ENCODE measurements at places on chromosomes 2 and 18. TPM values are rescaled to one million over a fixed set of nuclear protein-coding genes. Genes with fewer than 3 reads are reported as not detected.

GRCh38 chr2:47225061-47225783, 70.1 kb upstream of the STPG4 start:
- peak; percentile 98 for DNase-seq

- no peak for DNase-seq
These were observed 7.1 kb downstream of the FBXO15 start for GRCh38 chr18:74140582-74140981.

GRCh38 chr2:239905884-239906654, 119.1 kb downstream of the NDUFA10 start:
- no peak for DNase-seq

GRCh38 chr2:203669820-203670219, 36.6 kb upstream of the CD28 start:
- DNase-seq, result peak; percentile 85

GRCh38 chr18:27723168-27723567, 453.8 kb downstream of the CDH2 start:
- peak; percentile 17 for DNase-seq

DNA sequence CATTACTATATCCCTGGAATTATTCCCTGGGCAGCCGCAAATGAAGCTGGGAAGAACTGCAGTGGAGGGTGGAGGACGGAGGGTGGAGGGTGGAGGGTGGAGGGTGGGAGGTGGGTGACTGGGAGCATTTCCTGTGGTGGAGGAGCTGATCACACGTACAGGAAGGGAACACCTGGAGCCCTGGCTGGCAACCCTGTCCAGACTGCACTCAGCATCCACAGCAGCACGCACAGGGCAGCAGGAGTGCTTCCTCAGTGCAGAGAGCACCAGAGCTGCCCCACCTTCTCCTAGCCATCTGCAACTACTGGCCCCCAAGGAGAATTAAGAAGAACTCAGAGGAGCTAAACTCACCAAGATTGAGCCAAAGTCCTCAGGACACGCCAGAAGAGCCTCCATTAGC, 249.9 kb downstream of the EIPR1 start:
- no peak for DNase-seq

- no peak for DNase-seq
These were observed 90.3 kb downstream of the TACR1 start for GRCh38 chr2:75108937-75109482.

DNA sequence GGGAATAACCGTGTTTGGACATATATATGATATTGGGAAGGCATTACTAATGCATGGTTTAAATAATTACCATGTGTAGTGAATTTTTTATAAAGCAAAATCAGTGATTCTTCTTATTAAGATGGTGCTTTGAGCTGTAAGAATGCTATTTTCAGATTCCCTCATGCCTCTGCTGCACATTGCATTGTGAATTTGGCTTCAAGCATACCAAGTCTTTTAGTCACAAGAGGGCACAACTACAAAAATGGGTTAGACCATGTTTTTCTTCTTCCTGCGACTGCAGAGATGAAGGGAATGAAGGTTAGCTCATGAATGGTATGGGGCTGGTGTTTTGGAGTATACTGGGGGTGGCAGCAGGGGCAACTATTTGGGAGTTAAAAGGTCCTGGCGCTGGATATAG, 320.1 kb downstream of the SLC4A3 start:
- no peak for DNase-seq

DNA sequence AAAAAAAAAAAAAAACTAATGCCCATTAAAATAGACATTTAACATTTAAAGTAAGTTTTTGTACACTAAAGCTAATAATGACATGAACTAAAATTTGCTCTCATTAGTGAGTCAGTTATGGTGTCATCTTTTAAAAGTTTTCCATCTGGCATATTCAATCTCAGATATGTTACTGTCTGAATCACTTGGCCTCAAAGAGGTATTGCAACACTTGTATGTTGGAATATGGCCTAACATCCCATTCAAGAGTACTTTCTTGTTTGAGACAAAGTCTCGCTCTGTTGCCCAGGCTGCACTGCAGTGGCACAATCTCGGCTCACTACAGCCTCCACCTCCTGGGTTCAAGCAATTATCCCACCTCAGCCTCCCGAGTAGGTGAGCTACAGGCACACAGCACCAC, 169.7 kb downstream of the TMEM163 start:
- peak; percentile 45 for DNase-seq

DNA sequence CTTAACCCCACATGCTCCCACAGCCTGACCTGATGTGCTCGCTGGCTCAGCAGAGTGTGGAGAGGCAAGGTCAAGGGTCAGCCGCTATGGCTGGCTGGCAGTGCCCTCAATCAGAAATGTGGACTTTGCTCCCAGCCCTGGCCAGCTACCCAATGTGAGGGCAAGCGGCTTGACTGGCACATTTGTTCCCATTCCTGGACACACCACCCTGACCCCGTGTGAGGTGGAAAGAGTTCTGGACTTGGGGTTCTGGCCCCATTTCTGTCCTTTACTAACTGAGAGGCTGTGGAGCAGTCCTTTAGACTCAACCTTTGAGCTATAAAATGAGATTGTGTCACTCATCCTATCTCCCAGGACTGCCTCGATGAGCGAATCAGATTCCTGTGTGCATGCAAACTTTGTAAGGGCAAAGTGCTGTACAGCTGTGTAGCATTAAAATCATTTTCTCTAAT, 9.1 kb downstream of the THNSL2 start:
- DNase-seq, result no peak

DNA sequence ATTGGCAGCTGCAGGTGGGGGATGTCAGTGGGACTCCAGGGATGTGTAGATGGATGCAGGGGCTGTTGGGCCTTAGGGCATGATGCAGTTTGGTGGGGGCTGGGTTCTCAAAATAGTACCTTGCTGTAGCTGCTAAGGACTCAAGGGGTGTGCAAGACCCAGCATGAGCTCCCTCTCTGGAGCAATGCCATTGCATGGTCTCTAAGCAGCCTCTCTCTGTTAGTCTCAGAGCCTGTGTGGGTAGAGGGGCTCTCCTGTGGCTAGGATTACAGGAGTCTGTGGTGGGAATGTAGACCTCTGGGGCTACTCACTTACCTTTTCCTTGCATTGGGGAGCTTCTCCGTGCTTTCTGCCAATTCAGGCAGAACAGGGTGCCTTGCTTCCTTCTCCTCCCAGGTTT, 228.9 kb downstream of the LPIN1 start:
- no peak for DNase-seq

DNA sequence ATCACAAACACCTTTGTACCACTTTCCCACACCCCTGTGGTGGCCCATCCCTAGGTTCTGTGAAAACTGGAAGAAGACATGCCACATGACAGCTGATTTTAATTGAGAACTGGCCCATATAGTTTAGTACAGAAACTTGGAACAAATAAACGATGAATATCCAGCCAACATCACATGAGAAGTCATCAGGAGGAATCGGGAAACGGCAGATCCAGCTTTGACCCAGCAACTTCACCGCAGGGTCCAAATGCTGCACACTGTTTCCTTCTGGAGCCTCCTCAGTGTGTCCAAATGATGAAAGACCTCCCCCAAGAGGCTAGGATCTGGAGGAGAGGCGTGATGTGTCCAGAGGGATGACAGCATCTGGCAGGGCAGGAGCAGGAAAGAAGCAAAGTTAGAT, 75.5 kb downstream of the COPS8 start:
- DNase-seq, result no peak

DNA sequence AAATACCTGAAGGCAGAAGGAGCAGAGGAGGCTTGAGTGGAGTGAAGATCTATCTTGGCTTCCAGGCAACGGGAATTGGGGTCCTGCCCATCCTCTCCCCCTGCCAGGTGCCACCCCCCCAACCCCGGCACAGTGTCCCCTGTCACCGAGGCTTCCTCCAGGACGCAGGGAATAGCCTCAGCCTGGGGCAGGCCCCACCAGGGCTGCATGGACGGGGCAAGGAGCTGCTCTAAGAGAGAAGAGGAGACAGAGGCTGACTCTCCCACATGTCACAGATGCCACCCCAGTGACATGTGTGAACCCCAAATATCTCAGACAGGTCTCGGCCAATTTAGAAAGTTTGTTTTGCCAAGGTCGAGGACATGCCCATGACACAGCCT, 42.1 kb downstream of the PXDN start:
- no peak for DNase-seq

DNA sequence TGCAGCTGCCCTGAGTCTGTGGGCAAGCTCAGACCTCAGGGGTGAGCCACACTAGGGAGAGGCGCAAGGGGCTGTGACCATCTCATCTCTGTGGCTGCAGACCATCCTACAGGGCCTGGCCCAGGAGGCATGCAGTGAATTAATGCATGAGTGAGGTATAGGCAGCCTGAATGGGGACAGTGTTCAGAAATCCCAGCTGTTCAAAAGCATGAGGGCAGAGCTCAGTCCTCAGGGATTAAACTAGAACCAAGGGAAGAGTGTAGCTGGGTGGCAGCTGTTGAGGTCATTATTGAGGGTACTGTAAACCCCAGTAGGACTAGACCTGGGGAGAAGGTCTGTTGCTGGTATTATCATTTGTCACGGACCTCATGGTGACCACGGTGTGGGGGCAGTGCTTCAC, 17.0 kb downstream of the TMEM177 start:
- DNase-seq, result no peak

GRCh38 chr18:7059276-7059675, 58.3 kb downstream of the LAMA1 start:
- DNase-seq, result no peak

GRCh38 chr2:11750422-11750821, 4.0 kb downstream of the LPIN1 start:
- peak; percentile 24 for DNase-seq

DNA sequence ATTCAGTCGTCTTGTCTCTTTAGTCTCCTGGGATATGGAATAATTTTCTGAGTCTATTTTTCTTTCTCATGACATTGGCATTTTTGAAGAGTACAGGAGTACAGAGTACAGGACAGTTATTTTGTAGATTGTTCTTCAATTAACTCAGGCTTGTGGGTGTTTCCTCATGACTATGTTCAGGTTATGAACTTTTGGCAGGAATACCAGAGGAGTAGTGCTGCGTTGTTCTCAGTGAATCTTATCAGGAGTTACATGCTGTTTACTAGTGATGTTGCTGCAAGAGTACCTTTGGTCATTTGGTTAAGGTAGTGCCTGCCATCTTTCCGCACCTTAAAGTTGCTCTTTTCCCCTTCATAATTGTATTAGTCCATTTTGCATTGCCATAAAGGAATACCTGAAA, 41.3 kb upstream of the AGFG1 start:
- no peak for DNase-seq

- no peak for DNase-seq
These were observed 131.3 kb downstream of the GALNT3 start for GRCh38 chr2:165662720-165663119.

DNA sequence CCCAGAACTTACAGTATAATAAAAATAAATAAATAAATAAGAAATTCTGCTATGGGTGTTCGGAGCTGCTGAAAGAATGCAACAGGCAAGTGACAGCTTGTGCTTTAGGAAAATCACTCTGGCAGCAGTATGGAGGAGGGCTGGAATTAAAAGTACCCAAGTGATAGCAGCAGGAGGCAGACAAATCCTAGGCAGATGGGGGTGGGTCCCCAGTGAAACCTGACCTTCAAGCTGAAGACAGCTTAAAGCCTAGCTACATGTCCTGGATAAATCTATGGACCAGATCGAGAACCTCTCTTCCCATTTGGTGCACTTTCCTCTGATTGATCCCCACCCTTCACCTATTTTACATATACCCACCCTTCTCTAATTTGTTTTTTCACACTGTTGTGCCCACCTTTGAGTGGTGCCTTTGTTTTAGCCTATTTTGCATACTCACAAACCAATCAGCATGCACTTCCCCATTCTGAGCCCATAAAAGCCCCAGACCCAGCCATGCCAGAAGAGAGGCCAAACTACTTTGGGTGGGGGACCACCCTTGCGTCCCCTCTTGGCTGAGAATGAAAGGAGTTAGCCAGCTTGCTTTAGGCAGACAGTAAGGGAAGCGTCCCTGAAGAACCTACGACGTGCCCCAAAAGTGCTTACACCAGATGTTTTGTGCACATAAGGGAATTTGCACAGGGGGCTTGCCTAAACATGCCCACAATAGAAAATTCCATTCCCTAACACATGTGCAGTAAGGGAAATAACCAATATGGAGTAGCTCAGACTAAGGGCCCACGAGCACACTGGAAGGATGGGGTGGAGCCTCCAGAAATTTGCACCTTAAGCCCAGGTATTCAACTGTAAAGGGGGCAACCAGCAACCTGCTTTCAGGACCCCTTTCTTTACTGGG, 3.0 kb downstream of the METTL8 start:
- DNase-seq, result no peak

DNA sequence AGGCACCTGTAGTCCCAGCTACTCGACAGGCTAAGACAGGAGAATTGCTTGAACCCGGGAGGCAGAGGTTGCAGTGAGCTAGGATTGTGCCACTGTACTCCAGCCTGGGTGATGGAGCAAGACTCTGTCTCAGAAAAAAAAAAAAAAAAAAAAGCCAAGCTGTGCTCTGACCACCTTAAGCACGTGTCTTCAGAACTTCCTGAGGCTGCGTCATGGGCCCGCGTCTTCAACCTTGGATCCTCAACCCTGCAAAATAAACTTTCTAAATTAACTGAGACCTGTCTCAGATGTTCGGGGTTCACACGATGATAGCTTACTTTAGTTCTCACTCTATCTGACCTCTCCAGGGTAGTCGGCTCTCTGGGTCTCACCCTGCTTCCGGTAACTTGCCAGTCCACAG, 65.8 kb upstream of the CABLES1 start:
- no peak for DNase-seq

SGO2 gene
- total RNA-seq, result 12.1 TPM

SIX3 gene
- not detected for total RNA-seq

SRD5A2 gene
- not detected for total RNA-seq

TUBB8B gene
- total RNA-seq, result 0.32 TPM

PSTPIP2 gene
- 8.7 TPM for total RNA-seq

COL4A4 gene
- total RNA-seq, result under 0.01 TPM

CD8B2 gene
- total RNA-seq, result not detected

NOSTRIN gene
- total RNA-seq, result 0.43 TPM

NDC80 gene
- 25.5 TPM for total RNA-seq

UGT1A5 gene
- total RNA-seq, result not detected

SP140 gene
- 0.97 TPM for total RNA-seq

TMEM163 gene
- not detected for total RNA-seq

MAP3K19 gene
- not detected for total RNA-seq

CAD gene
- total RNA-seq, result 43.8 TPM

DSG1 gene
- not detected for total RNA-seq

KHK gene
- total RNA-seq, result 1.3 TPM

MBOAT2 gene
- total RNA-seq, result 33.5 TPM

LYPD6B gene
- 3.0 TPM for total RNA-seq

VWC2L gene
- total RNA-seq, result under 0.01 TPM
